ENCODE measurements at places on chromosomes 1 and 21. TPM values are rescaled to one million over a fixed set of nuclear protein-coding genes. Genes with fewer than 3 reads are reported as not detected.

- DNase-seq, result no peak
- H3K27ac ChIP-seq, result no peak overlapping the region
- no peaks in the 10 kb centered on the region for H3K4me1 ChIP-seq
- H3K36me3 ChIP-seq, result no peaks in the 10 kb centered on the region
- H3K4me3 ChIP-seq, result no peak overlapping the region
These were observed 604.2 kb downstream of the LRRIQ3 start for GRCh38 chr1:73593804-73594203.

DNA sequence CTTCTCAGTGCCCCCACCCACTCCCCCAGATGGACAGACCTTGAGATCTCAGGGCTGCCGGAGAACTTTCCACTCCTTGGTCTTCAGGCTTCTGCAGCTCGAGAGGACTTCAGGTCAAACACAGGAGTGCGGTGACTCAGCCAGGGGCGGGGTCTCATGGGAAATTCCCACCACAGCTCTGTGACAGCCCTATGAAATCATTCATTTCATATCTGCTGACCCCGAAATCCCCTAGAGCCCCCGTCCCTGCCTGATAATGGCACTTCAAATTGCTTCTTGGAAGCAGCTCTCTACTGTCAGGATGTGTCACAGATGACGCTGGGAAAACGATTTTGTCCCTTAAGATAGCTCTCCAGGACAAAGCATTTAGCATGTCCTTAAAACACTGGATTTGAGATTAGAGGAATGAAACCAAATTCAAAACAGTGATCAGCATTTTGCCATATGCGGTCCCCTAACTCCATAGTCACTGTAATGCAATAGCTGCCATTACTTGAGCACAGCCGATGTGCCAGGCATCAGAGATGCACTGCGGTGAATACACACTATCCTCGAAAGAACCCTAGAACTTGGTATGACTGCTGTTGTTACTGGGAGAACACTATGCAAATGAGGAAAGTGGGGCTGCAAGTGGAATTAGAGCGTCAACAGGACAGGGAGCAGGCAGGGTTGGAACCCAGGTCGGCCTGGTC lies at the start of gene TNFRSF9:
Gene TNFRSF9, minus strand, starts transcription at position 95 of the 692 bp plus-strand sequence. CDS start 845 bp downstream, outside the sequence.
- H3K4me1 ChIP-seq, result peaks cover 10% of the 10 kb centered on the region
- H3K27me3 ChIP-seq, result no peaks in the 10 kb centered on the region
- no peak for DNase-seq
- H3K27ac ChIP-seq, result no peak within 1 kb of the TSS

- H3K4me3 ChIP-seq, result no peak overlapping the region
- H3K27ac ChIP-seq, result no peak overlapping the region
- H3K4me1 ChIP-seq, result no peaks in the 10 kb centered on the region
These were observed 16.5 kb downstream of the KRTAP19-1 start for GRCh38 chr21:30463713-30464112.

DNA sequence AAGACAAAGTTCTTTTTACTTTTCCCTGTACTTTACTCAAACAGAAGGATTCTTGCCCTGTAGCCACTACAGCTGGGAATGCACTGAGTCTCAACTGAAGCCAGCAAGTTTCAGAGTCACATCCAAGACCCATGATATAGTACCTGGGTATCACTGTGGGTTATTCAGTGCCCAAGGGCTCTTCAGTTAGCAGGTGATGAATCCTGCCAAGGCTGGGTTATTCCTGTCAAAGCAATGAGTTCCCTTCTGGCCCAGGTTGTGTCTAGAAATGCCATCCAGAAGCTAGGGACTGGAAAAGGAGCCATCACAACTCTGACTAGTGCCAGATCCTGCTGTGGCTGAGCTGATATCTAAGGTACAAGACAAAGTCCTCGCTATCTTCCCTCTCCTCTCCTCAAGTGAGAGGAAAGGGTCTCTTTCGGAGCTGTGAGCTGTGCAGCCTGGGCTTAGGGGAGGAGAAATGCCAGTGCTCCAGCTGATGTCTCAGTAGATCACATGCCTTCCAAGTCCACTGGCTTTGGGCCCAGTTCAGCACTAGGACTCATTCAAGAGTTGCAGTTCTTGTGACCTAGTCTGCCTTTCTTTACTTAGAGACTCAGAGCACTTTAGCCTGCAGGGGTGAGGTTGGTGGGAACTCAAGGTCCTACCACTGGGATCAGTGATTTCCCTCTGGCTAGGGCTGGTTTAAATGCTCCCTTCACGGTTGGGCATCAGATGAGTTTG lies 369.4 kb downstream of the TBX15 start:
- no peaks in the 10 kb centered on the region for H3K36me3 ChIP-seq
- no peaks in the 10 kb centered on the region for H3K27me3 ChIP-seq
- no peak overlapping the region for H3K4me3 ChIP-seq
- no peak for DNase-seq
- no peak overlapping the region for H3K27ac ChIP-seq

GRCh38 chr1:41913014-41913413 lies 5.7 kb downstream of the HIVEP3 start:
- no peaks in the 10 kb centered on the region for H3K36me3 ChIP-seq
- peaks cover 14% of the 10 kb centered on the region for H3K4me1 ChIP-seq
- no peak for DNase-seq
- H3K27ac ChIP-seq, result no peak overlapping the region
- no peaks in the 10 kb centered on the region for H3K27me3 ChIP-seq
- no peak overlapping the region for H3K4me3 ChIP-seq

GRCh38 chr1:14845851-14846250 lies 247.4 kb downstream of the KAZN start:
- H3K27me3 ChIP-seq, result no peaks in the 10 kb centered on the region
- no peaks in the 10 kb centered on the region for H3K4me1 ChIP-seq
- no peak for DNase-seq
- H3K4me3 ChIP-seq, result no peak overlapping the region
- no peak overlapping the region for H3K27ac ChIP-seq

GRCh38 chr1:76571248-76571647 lies 296.0 kb upstream of the ST6GALNAC5 start:
- H3K27me3 ChIP-seq, result no peaks in the 10 kb centered on the region
- H3K4me1 ChIP-seq, result no peaks in the 10 kb centered on the region
- no peaks in the 10 kb centered on the region for H3K36me3 ChIP-seq
- no peak for DNase-seq

Gene DMBX1
- not detected for total RNA-seq

Gene MAP3K6
- 49.4 TPM for total RNA-seq

Data from Peyer's patch (tissue), 4 donors.